Foreskin keratinocyte (primary cell): ENCODE measurements at places on chromosomes 7 and 10. TPM values are rescaled to one million over a fixed set of nuclear protein-coding genes. Genes with fewer than 3 reads are reported as not detected.

DNA sequence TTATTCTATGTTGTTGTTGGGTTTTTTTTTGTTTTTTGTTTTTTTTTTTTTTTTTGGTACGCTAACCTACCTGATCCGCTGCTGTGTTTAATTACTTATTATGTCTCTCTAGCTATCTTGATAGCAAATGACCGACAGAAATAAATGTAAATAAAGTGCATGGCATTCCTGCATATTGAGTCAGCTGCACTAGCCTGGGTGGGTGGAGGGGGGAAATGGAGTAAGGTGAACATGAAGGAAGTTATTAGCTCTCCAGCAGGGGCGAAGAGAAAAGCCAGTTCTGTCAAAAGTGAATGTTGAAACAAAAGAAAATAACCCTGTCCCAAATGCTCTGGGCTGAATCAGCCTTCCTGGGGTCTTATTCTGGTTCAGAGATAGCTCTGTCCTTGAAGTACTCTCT lies 210.7 kb upstream of the MDFIC start:
- no peak for DNase-seq

- DNase-seq = peak; percentile 64
These were observed 50.4 kb upstream of the ZNF365 start for GRCh38 chr10:62323751-62324150.

DNA sequence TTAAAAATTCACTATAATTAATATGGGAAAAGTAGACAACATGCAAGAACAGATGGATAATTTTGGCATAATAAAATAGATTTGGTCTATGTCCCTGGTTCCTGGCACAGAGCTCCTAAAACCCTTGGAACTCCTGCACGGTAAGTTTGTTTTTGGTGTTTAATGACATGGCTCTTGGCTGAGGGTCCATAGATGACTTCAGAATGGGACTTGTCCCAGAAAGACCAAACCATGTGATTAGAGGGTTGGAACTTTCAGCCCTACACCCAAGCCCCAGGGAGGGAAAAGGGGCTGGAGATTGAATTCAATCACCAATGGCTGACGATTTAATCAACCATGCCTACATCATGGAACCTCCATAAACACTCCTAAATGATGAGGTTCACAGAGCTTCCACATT lies 12.6 kb upstream of the GSDME start:
- DNase-seq = no peak

GRCh38 chr10:52855546-52856325 lies 83.2 kb upstream of the MBL2 start:
- DNase-seq = no peak

DNA sequence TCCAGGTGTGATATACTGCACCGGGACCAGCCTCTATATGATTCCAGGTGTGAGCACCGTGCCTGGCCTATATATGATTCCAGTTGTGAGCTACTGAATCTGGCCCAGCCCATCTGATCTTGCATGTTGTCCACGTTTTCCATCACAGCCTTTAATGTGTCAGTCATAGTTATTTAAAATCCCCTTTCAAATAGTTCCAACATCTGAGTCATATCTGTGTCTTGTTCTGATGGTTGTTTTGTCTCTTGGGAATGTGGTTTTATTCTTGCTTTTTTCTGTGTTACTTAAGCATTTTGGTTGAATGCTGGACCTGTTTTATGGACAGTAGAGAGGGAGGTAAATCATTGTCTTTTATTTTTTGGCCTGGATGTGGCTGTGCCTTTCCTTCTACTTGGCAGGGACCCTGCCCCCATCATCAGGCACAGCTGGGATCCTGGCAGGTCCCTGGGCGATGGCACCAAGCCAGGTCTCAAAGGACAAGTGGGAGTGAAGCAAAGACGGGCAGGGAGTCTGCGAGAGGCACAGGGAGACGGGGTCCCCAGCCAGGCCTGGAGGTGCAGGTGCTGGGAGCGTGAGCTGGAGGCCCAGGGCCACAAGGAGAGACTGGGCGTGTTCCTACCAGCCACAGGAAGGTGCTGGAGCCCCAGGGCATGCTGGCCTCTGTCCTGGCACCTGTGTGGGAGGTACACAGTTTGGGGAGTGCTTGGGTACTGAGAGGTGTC lies 94.7 kb downstream of the DYNC2I1 start:
- DNase-seq = no peak

DNA sequence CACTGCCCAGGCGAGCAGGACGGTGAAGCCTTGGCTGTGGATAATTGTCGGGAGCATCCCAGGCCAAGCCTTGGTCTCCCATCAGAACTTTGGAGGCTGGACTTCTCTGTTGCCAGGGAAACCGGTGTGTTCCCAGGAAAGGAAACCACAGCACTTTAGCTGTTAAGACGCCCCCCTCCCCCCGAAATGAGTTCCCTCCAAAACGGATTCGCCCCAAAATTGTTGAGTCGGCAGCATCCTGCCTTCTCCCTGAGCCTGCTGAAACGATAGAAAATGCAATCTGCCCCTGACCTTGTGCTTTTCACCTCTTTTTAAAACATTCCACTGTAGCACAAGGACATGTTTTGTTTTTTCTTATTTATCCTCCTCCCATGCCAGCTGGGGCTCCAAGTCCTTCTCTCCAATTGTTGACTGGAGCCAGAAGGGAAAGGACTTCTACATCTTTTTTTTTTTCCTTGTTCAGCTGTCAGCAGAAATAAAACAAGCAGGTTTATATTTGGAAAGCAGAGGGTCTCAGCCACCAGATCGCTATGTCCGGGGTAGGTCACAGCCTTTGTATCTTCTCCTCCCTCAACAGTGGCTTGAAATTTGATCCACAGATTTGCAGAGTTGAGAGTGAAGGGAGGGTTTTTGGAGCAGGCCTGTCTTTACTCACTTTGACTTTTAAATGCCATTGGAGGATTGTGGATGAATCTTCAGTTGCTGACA lies 116.5 kb downstream of the ZMIZ1 start:
- DNase-seq = no peak

- DNase-seq = no peak
These were observed 28.6 kb upstream of the NDST2 start for GRCh38 chr10:73840056-73840402.

- no peak for DNase-seq
These were observed 21.8 kb downstream of the TBXAS1 start for GRCh38 chr7:139850906-139851305.

- no peak for DNase-seq
These were observed 42.8 kb downstream of the GLI3 start for GRCh38 chr7:42194238-42194637.

GRCh38 chr10:56178210-56178609 lies 182.8 kb downstream of the ZWINT start:
- no peak for DNase-seq

- DNase-seq = peak; percentile 27
These were observed 375.0 kb downstream of the TYW1 start for GRCh38 chr7:67371429-67372305.

Gene XRCC2
- 7.0 and 9.3 TPM in 2 replicates for total RNA-seq

Gene MAD1L1
- total RNA-seq = 52.4 and 61.9 TPM in 2 replicates

Gene CXCL12
- not detected in 2 replicates for total RNA-seq

Gene NOD1
- 5.7 and 5.9 TPM in 2 replicates for total RNA-seq

Gene IFIT1B
- total RNA-seq = not detected in 2 replicates

Gene MMP21
- total RNA-seq = not detected in 2 replicates

Gene WNT2
- not detected in 2 replicates for total RNA-seq

Gene KCNK18
- not detected in 2 replicates for total RNA-seq

Gene AKR1C8
- not detected in 2 replicates for total RNA-seq

Gene TMEM60
- 16.9 and 20.6 TPM in 2 replicates for total RNA-seq
